PC-9 (cell line): ENCODE measurements at places on chromosomes 7 and 10. TPM values are rescaled to one million over a fixed set of nuclear protein-coding genes. Genes with fewer than 3 reads are reported as not detected.
A peak's percentile ranks its signal among the peaks of the same experiment; 100 is the strongest.

Gene TMEM176B
- 1.9 and 2.3 TPM in 2 replicates for total RNA-seq

Gene VSTM2A
- not detected in 2 replicates for total RNA-seq

Gene GPRIN2
- total RNA-seq = 33.1 and 53.6 TPM in 2 replicates

Gene LIPN
- not detected in 2 replicates for total RNA-seq

- no peak for DNase-seq
These were observed 46.1 kb upstream of the SLC35B4 start for GRCh38 chr7:134362587-134363483.

GRCh38 chr7:134789967-134790685, 10.7 kb downstream of the CALD1 start:
- no peak for DNase-seq

DNA sequence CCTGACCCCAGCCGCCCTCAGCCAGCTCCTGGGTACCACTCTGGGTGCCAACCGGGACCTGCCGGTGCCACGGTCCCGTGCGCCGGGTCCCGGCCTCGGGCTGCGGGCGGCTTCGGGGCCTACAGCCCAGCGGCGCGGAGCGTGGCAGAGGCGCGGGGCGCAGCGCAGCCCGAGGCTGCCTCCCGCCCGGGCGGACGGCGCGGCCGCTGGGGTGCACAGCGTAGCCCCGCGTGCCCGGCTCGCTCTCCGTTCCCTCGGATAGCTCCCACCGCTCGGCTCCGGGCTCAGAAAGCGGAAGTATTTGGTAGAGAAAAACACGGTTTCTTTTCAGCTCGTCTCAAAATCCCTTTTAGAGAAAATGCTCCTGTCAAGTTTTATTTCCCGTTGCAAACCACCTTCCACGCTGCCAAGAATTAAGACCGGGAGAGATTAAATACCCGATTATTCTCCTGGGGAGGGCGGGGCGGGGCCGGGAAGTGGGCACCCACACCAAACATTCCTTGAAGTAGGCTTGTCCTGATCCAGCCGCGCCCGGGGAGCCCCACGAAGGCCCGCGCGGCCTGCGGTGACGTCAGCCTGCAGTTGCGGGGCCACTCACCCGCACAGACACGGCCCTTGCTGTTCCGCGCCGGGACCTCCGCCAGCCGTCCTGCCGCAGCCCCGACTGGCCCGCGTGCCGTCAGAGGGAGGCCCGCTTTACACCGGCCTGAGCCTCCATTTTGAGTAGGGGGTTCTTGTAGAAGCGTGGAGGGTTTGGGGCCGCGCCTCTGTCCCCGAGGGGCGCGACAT, 7.2 kb downstream of the HOXA13 start:
- no peak for DNase-seq

GRCh38 chr7:93765475-93765874, 125.1 kb downstream of the TFPI2 start:
- no peak for DNase-seq

DNA sequence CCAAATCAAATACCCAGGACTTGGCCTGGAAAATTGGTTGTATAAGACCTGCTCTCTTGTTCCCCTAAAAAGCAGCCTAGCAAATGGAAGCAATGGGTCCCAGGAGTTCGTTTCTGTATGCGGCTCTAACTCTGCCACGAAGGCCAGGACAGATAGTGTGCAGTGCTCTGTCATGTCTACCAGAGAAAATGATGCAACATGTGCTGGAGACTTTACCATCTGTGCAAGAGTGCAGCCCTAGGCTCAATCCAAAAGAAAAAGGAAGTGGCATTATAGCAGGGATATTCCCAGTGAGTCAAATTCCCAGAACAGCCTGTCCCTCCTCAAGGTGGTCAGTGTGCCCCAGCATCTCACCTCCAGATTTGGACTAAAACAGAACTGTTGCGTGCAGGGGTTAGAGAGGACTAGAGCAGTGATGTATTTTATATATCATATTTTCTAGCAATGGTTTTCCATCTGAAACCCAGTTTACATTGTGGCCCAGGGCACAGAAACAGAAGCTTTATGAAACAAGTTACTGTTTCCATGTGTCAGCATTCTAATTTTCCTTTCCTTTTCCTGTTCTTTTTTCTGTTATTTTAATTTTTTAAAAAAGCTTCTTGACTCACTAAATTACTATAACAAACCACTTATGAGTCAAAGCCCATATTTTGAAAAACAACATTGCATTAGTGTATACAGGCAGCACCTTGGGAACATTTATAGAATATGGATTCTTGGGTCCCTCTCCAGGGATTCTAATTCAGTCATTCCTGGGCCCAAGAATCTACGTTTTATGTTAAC, 311.2 kb downstream of the RNLS start:
- no peak for DNase-seq

GRCh38 chr7:107920048-107920772, 29.2 kb downstream of the DLD start:
- no peak for DNase-seq

DNA sequence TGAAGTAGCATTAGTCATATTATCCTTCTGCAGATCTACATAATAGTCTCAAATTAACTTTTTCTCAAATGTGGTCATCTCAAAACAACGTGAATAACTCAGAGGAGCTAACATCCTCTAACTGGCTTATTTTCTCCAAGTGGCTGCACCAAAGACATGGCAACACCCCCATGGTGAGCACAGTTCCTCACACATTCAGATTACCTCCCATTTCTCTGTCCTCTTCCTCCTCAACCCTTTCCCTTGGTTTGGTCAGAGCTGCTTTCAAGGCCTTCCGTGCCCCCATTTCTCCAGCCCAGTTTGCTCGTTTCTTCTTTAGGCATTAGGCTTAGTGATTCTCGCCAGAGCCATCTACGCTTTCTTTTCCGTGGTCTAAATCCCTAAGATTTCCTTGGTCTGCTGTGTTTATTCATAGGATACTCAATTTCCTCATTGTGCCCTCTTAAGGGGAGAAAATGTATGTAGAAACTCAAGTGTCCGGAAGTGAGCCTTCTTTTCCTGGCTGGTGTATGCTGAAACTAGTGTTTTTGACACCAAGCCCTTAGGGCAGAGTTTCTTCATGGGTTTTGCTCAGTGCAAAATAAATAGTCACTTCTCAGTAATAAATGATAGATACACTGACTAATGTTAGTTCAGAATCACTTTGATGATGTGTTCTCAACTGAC, 2.6 kb downstream of the MET start:
- DNase-seq = peak; percentile 22

GRCh38 chr10:130339911-130340310, 203.7 kb downstream of the GLRX3 start:
- DNase-seq = no peak

DNA sequence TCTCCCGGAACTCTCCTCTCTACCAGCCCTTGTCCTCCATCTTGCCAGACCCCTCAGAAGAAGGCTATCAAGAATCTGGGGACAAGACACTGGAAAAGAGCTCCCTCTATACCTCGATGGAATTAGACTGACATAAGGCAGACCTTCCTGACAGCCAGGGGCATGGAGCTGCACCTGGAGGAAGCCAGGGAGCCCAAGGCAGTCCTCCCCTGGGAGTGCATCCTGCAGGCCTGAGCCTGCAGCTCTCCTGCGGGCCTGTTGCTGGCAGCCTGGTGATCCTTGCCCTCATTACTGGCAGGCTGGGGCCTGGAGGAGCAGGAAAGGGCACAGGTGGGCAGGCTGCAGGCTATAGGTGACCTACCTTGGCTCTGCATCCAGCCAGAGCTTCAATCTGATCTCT, 323.4 kb downstream of the GRID1 start:
- no peak for DNase-seq

DNA sequence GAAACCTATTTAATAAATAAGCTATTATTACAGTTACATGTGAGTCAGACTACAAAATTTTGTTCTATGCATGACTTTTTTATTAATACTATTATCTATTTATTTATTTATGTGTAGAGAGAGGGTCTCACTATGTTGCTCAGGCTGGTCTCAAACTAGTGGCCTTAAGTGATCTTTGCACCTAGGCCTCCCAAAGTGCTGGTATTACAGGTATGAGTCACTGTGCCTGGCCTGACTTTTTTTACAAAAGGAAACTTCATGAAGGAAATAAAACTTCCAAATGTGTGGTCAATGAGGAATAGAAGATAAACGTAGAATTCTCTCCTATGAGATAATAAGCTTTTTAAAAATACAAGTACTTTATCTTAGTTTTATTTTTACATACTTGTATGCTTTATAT, 19.0 kb downstream of the COL28A1 start:
- no peak for DNase-seq

- no peak for DNase-seq
These were observed 25.8 kb downstream of the MET start for GRCh38 chr7:116697761-116698160.

DNA sequence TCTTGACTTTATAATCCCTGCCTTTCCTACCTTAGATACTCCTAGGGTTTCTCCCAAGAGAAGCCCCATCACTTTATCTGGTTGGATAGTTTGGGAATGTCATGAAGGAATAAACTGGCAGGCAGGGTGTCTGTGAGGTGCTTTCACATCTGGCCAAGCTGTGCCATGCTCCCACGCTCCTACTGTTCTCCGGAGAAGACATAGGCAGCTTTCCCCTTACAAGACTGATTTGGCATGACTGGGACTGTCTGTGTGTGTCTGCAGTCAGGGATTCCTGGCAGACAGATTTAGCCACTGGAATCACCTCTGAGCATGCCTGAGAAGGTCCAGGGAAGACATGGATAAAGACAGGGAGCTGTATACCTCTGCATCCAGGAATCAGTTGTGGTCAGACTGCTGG, 45.3 kb downstream of the HK1 start:
- DNase-seq = no peak

- DNase-seq = peak; percentile 48
These were observed 247.4 kb downstream of the ELMO1 start for GRCh38 chr7:37201003-37201875.

DNA sequence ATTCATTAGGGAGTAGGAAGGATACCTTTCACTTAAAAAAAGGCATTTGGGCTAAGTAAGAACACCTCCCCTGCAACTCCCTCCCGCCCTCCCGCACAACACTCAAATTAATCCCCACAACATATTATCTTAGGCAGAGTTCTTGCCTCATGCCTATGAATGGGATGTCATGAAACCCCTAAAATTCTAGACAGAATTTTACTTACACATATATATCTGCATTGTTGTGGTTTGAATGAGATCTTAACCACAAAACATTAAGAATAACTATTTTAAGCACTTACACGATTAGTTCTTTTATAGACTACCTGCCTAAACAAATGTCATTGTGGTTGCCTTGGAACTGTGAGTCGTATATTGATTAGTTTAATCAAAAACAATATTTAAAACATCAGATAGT, 4.5 kb upstream of the ITGB1 start:
- DNase-seq = no peak

GRCh38 chr7:100576384-100576993, 2.8 kb upstream of the SAP25 start:
- no peak for DNase-seq
